ENCODE measurements at places on chromosomes 6 and 20. TPM values are rescaled to one million over a fixed set of nuclear protein-coding genes. Genes with fewer than 3 reads are reported as not detected.

The COX4I2 gene
- total RNA-seq = not detected

The FGD2 gene
- 0.08 TPM for total RNA-seq

The GSTA3 gene
- total RNA-seq = not detected

The CCHCR1 gene
- 7.6 TPM for total RNA-seq

The RBM38 gene
- 36.6 TPM for total RNA-seq

The DYNLT2 gene
- 0.44 TPM for total RNA-seq

The RAET1E gene
- 3.4 TPM for total RNA-seq

The SIRPB1 gene
- total RNA-seq = 0.29 TPM

The BNIP5 gene
- not detected for total RNA-seq

The SMIM26 gene
- total RNA-seq = 123 TPM

The FAM209B gene
- total RNA-seq = 0.22 TPM

The MCHR2 gene
- not detected for total RNA-seq

The SYCP2 gene
- 0.62 TPM for total RNA-seq

The SLC17A4 gene
- total RNA-seq = not detected

The SMOC2 gene
- not detected for total RNA-seq

The MEI4 gene
- total RNA-seq = not detected

The C20orf144 gene
- total RNA-seq = not detected

The STMND1 gene
- not detected for total RNA-seq

The HLA-DPA1 gene
- not detected for total RNA-seq

The TTK gene
- total RNA-seq = 20.5 TPM

The THBS2 gene
- total RNA-seq = not detected

The EBF4 gene
- 3.9 TPM for total RNA-seq

The ATP6V1G2 gene
- total RNA-seq = 0.98 TPM

The PLN gene
- total RNA-seq = not detected

The GPR31 gene
- not detected for total RNA-seq

The PRDM13 gene
- total RNA-seq = 0.88 TPM

The GLP1R gene
- not detected for total RNA-seq

The OPRL1 gene
- total RNA-seq = 0.97 TPM

The RFX6 gene
- total RNA-seq = not detected

The PTGIS gene
- total RNA-seq = 0.02 TPM

The WFDC5 gene
- not detected for total RNA-seq

The RIPPLY2 gene
- not detected for total RNA-seq

The MOG gene
- total RNA-seq = not detected

The LST1 gene
- total RNA-seq = 0.36 TPM

The TMEM74B gene
- 3.0 TPM for total RNA-seq

Data from A549 treated with Mapracorat at 1 μM for 4 hours (cell line).